Osteocyte (in vitro differentiated cells): ENCODE measurements at places on chromosomes 2 and 18.
A peak's percentile ranks its signal among the peaks of the same experiment; 100 is the strongest.

DNA sequence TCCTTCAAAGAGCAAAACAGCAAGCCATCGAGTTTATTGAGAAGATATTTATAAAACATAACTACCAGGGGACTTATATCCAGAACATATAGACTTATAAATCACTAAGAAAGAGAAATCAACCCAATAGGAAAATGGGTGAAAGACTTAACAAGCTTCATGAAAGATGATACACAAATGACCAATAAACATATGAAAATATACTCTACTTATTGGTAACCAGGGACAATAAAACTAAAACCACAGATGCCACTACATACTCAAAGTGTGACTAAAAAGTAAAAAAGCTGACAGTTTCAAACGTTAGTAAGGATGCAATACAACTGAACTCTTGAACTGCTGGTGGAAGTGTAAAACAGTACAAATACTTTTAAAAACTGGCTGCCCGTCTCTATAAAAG is 154.3 kb downstream of the TMEM163 start:
- no peak for DNase-seq

DNA sequence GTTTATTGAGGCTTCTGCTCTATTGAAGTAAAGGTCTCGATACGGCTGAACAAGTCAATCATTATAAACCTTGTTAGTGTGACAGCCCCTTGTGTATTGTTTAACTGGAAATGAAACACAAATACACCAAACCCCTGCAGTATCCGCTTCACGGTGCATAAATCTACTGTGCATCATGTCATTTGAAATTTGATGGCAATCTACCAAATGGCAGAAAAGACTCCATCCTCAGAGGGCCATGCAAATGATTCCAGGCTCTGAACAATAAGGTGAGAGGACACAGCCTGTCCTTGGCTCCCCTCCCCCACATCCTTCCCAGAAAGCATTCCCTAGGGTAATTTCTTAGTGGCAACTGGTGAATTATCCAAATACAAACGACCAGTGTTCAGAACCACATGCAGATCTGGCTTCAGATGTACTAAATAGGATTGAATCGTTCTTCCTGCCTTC is 80.6 kb downstream of the ADCYAP1 start:
- DNase-seq: no peak

DNA sequence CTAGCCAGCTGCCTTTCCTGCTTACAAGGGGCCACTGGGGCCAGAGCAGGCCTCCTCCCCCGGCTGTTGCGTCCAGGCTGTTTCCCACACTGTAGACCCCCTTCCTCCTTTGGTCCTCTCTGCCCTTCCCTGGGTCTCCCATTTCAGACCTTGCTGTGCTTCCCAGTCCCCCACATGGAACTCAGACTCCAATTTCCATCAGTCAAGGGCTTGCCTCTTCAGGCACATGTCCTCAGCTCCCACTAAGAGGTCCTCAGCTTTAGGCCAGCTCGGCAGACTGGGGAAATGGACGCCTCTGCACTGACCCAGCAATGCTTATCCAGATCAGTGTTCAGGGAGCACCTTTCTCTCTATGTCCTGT is 98.0 kb upstream of the BZW1 start:
- DNase-seq: no peak

DNA sequence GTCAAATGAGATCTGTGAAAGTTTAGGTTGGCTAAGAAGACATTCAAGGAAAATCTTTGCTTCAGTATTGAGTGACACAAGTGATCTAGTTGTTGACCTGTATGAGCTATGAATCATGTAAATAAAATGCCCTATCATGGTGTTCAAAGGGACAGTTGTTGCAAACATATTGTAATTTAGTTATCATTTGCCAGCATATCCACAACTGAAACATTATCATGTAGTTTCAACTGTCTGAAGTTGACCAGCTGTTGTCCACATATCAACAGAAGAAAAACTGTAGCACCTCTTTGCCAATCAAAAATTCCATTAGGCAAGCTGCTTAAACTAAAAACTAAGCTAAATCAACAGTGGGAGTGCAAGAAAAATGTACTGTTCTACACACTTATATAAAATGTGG is 527.1 kb upstream of the NRXN1 start:
- no peak for DNase-seq

- DNase-seq: peak; percentile 82
Measured at GRCh38 chr2:240323601-240324291, 111.7 kb upstream of the GPC1 start.

GRCh38 chr18:74869904-74870863 is 272.5 kb downstream of the ZNF407 start:
- DNase-seq: no peak

DNA sequence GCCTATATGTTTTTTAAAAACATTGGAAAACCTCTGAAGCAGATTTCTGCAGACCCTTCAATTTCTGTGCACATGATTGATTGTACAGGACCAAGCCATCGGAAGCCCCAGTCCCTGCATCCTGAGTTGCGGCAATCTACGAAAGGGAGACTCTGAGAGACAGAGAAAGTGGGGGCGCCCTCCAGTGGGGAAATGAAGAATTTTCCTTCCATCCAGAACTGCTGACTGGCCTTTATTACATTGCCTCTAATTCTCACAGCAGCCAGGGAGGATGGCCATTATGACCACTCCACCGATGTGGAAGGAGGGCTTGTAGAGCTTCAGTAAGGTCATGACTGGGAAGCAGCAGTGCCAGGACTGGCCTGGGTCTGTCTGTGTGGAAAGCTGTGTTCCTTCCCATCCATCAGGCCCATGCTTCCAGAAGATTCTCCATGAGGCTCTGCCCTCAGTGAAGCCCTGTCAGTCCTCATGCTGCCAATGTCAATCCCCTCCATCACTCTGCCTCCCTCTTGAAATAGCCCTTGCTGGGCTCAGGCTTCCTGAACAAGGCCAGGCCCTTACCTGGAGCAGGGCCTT is 20.0 kb upstream of the RESP18 start:
- no peak for DNase-seq

- no peak for DNase-seq
Measured at GRCh38 chr2:37011130-37011529, 44.8 kb upstream of the STRN start.

- no peak for DNase-seq
Measured at GRCh38 chr2:85436836-85437487, 18.4 kb downstream of the SH2D6 start.

GRCh38 chr18:42087876-42088275 is 132.8 kb downstream of the PIK3C3 start:
- no peak for DNase-seq

GRCh38 chr2:101781326-101781725 is 83.8 kb downstream of the MAP4K4 start:
- DNase-seq: no peak

DNA sequence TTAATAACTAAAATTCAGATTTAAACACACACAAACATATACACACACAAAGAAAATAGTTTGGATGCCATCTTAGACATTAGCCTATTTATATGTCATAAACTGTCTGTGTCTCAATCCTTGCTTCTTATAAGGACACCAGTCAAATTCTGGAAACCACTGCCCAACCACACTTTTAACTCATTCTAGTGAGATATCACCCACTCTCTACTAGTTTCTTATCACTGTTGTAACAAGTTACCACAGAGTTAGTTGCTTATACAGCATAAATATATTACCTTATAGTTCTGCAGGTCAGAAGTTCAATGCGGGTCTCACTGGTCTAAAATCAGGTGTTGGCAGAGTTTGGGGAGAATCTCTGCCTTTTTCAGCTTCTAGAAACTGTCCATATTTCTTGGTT is 239.1 kb downstream of the MTX2 start:
- no peak for DNase-seq

- no peak for DNase-seq
Measured at GRCh38 chr2:71962911-71963694, 184.6 kb downstream of the CYP26B1 start.

GRCh38 chr2:172667581-172668325 is 67.9 kb upstream of the RAPGEF4 start:
- DNase-seq: no peak

DNA sequence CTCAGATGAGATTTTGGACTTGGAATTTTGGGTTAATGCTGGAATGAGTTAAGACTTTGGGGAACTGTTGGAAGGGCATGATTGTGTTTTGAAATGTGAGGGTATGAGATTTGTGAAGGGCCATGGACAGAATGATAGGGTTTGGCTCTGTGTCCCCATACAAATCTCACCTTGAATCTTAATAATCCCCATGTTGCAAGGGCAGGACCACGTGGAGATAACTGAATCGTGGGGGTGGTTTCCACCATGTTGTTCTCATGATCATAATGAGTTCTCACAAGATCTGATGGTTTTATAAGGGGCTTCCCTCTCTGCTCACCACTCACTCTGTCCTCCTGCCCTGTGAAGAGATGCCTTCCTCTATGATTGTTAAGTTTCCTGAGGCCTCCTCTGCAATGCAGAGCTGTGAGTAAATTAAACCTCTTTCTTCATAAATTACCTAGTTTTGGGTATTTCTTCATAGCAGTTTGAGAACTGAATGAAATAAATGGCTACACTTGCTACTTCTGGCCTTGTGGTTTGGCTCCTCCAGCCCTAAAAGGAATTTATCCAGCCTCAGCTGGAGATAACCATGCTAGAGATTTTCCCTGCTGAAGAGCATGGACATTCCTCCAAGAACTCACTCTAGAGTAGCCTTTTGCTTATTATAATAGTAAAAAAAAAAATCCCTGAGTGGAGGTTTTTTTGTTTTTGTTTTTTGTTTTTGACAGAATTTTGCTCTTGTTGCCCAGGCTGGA is 144.3 kb upstream of the TFPI start:
- DNase-seq: no peak

- no peak for DNase-seq
Measured at GRCh38 chr18:22523481-22523880, 105.8 kb upstream of the CTAGE1 start.

- no peak for DNase-seq
Measured at GRCh38 chr2:101613056-101613704, 84.3 kb upstream of the MAP4K4 start.

DNA sequence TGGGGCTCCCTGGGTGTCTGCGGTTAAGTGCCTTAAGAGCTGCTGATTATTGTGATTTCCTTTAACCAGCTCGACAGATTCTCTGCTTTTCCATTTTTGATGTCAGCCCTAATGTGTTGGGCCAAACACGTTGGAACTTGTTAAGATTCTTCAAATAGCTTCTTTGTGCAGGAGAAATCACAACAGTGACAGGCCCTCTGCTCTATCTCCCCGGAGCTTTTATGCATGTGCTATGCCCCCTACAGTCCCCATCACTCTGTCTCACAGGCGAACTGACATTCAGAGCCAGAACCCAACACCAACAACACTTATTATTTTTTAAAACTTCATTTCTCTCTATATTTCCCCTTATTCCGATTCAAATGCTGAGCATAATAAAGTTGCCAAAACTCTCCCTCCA is 371.7 kb upstream of the CELF4 start:
- no peak for DNase-seq

- peak; percentile 34 for DNase-seq
Measured at GRCh38 chr2:38390947-38391346, 13.9 kb upstream of the ATL2 start.

GRCh38 chr2:11656671-11657101 is 13.3 kb downstream of the NTSR2 start:
- DNase-seq: no peak

- no peak for DNase-seq
Measured at GRCh38 chr2:205644018-205644417, 38.3 kb upstream of the NRP2 start.

DNA sequence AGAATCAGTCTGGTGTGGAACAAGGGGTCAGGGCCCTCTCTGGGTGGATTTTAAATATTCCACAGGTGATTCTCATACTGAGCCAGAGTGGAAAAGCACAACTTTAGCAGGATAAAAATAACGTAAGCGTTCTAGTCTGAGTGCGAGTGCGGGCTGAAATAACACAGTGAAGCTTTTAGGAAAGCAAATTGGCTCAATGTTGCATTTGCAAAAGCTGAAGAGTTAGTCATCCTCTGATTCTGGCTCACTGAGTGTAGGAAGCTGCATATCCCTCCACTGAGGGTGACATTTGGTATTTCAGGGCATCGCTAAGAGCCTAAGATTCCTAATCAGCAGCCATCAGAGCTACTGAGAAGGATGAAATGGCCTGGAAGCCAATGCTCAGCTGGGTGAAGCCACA is 134.7 kb downstream of the RIF1 start:
- DNase-seq: no peak

GRCh38 chr2:10371441-10372196 is 68.9 kb downstream of the HPCAL1 start:
- no peak for DNase-seq

- no peak for DNase-seq
Measured at GRCh38 chr2:238438856-238439849, 12.4 kb downstream of the ASB1 start.

DNA sequence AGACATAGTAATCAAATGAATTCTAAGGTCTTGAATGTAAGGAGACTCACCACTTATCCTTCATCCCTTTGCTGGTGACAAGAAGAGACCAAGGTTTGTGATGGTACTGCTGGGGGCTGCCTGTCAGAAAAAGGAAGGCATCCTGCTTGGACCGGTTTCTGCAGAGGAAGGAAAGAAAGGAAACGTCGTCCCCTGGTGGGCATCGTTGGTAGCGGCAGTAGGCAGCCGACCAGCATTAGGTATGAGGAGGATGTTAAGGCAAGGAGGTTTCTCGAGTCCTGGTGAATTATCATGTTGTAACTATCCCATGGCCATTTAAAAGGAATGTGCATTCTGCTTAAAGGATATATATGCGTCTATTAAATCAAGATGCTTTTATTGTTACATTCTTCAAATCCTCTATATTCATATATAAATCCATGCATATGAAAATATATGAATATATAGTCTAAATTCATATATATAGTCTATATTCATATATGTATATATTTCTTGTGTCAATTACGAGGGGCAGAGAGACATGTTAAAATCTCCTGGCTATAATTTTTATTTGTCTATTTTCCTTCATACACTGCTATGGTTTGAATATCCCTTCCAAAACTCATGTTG is 94.4 kb upstream of the TGFA start:
- peak; percentile 85 for DNase-seq

GRCh38 chr18:10688766-10689165 is 162.9 kb downstream of the NAPG start:
- no peak for DNase-seq

DNA sequence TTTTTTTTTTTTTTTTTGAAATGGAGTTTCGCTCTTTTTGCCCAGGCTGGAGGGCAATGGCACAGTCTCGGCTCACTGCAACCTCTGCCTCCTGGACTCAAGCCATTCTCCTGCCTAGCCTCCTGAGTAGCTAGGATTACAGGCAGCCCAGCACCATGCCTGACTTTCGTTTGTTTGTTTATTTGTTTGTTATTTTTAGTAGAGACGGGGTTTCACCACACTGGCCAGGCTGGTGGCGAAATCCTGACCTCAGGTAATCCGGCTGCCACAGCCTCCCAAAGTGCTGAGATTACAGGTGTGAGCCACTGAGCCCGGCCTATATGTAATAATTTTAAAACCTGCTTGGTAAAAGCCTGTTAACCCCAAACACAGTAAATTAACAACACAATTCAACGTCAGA is 435.7 kb downstream of the LRRTM4 start:
- DNase-seq: no peak

- no peak for DNase-seq
Measured at GRCh38 chr18:37403100-37403781, 162.4 kb downstream of the CELF4 start.
